ENCODE measurements at places on chromosomes 7 and 10.

GRCh38 chr7:9711259-9711918, 1262.3 kb upstream of the PHF14 start:
- DNase-seq: no peak

- no peak for DNase-seq
Observed at GRCh38 chr10:46223064-46223480, 63.7 kb upstream of the ANTXRL start.

- no peak for DNase-seq
Observed at GRCh38 chr10:57917019-57917418, 350.7 kb downstream of the IPMK start.

DNA sequence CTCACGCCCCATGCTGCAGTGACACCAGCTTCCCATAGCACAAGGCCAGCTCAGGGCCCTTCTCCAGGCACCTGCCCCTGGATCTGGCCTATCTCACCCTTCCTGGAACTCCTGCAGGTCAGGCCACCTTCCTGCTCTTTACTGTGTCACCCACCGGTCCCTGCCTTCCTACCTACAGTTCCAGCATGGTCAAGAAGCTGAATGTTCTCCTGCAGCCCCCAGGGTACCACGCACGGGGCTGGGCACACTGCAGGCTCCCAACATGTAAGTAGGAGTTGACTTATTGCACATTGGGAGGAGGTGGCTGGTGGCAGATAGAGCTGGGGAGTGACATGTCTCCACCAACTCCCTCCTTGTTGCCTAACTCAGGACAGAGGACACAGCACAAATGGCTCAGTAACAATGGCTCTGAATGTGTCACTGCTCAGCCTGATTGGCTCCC, 14.5 kb downstream of the ITPRIP start:
- DNase-seq: no peak
